ENCODE measurements at places on chromosomes 5 and 9.

- no peak for DNase-seq
These were observed 234.3 kb upstream of the TMEM161B start for GRCh38 chr5:88503041-88503345.

DNA sequence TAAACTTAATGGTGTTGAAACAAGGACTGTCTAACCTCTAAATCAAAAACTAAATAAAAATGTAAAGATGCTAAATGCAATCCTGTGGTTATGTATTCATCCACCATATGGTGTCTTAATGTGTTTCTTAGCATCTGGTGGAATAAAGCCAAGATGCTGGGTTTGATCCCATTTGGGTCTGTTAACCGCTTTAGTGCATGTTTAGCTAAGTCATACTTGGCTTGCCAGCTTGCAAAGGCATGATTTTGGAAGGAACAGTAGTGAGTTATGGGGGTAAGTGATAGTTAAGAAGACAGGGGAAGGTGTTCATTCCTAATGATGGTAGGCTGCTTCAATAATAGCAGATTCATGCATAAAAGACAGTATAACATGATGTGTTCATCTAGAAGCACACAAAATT, 139.0 kb upstream of the SLC27A6 start:
- no peak for DNase-seq

DNA sequence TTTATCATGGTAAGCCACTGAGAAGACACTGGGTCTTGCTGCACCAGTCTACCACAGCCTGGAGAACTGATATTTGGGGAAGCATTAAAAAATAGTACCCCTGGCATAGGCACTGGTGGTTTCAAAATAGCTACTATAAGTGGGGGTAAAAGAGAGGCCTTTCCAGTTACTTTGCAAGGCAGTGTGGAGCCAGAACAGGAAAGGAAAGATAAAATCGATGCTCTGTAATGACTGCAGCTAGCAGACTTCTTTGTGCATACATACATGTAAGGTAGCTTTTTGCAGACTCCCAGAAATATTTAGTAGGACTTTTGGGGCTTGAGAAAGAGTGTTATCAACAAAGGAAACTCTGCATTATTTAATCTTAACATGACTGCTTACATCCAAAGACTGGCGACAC, 31.3 kb upstream of the ALDOB start:
- no peak for DNase-seq

DNA sequence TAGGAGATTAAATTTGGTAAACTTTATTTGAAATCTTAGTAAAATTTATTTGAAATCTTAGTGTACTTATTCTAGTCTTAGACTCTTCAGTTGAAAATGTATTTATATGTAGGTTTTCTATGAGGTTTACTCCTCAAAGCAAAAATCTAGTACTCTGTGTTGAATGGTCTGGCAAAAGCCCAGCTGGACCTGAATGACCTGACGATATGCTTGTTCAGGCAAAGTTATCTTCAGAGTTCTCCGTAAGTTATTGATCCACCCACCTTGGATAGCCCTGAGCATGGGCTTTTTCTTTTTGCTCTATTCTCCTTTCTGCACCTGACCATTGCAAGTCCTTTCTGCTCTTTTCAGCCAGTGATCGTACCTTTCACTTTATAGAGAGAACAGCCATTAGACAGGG, 158.4 kb downstream of the MAN2A1 start:
- no peak for DNase-seq

DNA sequence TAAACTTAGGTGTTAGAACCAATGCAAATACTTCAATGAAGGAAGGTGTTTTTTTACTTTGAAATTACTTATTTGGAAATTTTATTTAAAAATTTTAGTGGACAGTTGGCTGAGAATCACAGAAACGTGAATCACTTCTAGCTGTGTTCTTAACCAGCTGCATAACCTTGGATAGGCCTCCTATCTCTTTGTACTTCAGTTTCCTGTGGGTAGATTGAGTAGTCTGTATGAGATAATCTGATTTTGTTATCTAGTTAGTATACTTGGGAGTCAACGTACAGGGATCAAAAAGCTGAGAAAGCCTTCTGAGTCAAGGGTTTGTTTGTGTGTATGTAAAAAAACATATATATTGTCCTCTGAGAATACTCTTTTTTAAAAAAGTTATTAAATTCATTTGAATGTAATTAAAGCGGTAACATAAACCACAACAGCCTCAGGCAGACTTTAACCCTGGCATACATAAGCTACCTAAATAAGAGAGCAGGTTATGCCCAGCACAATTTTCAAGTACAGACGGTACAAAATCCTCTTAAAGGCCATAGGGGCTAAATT, 38.1 kb upstream of the ZCCHC7 start:
- no peak for DNase-seq

- DNase-seq, result no peak
These were observed 363.3 kb upstream of the KLF4 start for GRCh38 chr9:107852891-107853290.

GRCh38 chr9:129752900-129753729, at the start of gene PTGES:
Gene PTGES, minus strand, starts transcription at chr9:129753042. Its CDS starts 30 bp downstream, at chr9:129753012.
- peak; percentile 81 for DNase-seq

- DNase-seq, result peak; percentile 59
These were observed 101.2 kb downstream of the ADAMTS2 start for GRCh38 chr5:179244044-179244443.

- no peak for DNase-seq
These were observed 70.2 kb upstream of the CTSL start for GRCh38 chr9:87655731-87656130.

DNA sequence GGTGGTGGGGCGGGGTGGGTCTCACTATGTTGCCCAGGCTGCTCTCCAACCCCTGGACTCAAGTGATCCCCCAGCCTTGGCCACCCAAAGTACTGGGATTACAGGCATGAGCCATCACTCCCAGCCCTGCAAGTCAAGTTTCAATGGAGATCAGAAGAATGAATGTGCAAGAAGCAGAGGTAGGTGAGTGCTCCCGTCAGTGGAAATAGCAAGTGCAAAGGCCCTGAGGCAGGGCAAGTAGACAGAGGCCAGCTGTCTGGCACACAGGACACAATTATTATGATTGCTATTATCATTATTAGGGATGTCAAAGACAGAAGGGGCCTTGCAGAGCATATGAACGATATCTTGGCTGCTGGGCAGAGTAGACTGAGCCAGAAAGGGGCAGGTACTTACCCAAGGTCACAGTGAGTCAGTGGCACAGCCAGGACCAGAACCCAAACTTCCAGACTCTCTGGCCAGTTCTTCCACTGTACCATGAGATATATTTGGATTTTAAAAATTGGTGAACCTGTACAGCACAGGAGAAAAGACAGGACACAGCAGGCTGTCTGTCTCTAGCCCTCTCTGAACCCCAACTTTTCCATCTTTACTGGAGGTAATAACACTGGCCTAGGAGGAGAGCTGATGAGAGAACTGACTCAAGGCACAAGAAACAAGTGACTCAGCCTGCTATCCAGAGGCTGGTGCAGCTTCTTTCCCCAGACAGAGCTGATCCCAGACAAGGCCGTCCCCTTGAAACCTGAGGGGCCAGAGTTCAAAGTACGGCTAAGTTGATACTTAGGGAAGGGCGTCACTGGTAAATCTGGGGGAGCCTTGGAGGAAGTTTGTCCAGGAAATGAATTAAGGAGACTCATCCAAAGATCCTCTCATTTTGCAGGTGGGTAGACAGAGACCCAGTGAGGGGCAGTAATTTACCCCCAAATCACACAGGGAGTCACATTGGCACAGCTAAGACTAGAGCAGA, 1.4 kb downstream of the HDHD3 start:
- no peak for DNase-seq

DNA sequence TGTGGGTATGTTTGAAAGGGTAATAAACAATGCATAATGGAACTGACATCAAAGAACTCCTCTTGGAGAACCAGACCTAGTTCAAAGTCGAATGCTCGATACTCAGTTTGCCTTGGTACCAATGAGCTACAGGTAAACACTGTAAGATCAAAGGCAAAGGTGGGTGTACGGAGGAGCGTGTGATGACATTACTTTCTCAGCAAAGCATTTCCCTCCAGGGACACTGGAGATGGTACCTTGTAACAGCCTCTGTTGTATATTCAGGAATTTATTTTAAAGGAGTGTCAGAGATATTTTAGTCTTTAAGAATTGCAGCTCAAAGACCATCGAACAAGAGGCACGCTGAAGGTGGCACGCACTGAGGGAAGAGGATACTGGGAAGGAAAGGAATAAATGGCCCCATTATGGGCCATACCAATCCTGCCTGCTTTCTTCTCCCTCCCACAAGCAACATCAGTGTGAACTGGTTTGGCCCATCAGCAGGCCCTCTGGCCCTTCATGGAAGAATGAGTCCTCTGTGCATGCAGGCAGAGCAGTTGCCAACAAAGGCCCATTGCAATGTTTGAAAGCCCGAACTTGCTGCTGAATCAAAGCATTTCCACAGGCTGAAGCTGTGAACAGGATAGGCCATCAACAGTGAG, 410.2 kb downstream of the ACTL7B start:
- no peak for DNase-seq
